Upper lobe of left lung (tissue), 6 donors: ENCODE measurements at places on chromosomes 6 and 20. TPM values are rescaled to one million over a fixed set of nuclear protein-coding genes. Genes with fewer than 3 reads are reported as not detected.

The EPHA7 gene
- total RNA-seq, result 0.23 TPM

The ALDH8A1 gene
- total RNA-seq, result 0.77 TPM

The RAE1 gene
- total RNA-seq, result 21.0 TPM

The TMEM217 gene
- total RNA-seq, result 0.67 TPM

The ENPP1 gene
- total RNA-seq, result 0.89 TPM

The FAM50B gene
- total RNA-seq, result 14.4 TPM

The STMND1 gene
- total RNA-seq, result not detected

The PRPH2 gene
- total RNA-seq, result 0.76 TPM

The BPIFB2 gene
- not detected for total RNA-seq

The LRRC73 gene
- total RNA-seq, result 0.34 TPM

The CGA gene
- not detected for total RNA-seq

The AMD1 gene
- 57.2 TPM for total RNA-seq
